ENCODE measurements at places on chromosomes 5 and 9. TPM values are rescaled to one million over a fixed set of nuclear protein-coding genes. Genes with fewer than 3 reads are reported as not detected.
A peak's percentile ranks its signal among the peaks of the same experiment; 100 is the strongest.

DNA sequence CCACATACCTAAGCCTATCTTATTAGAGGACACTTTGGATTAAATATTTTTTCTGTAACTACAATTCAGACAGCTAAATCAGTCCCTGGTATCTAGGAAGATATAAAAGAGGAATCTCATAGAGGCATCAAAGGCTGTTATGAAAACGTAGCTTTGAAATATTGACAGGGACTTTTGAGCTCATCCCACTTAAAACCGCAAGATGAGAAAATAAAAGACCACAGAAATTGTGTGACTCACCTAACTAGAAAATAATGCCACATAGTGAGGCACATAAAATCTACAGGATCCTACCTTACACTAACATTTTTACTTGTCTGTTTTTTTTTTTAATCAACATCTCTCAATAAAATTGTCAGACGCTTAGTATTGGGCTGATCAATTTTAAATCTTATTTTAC lies 686.5 kb upstream of the COX7C start:
- DNase-seq, result no peak

DNA sequence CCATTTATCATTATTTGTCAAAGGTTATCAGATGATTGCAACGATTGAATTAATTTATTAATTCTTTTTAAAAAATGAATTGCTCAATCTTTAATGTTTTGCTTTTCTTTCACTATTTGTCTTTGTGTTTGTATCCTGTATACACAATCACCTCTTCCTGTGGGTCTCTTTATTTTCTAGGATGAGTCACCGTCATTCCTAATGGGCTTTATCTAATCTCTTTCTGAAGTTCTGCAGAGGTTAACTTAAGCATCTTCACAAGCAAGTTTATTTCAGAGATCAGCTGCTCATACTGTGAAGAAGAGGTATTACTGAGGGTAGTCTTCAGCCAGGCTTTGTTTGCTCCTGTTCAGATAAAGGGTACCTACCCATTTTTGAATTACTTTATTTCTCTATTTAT lies 323.9 kb downstream of the NNT start:
- no peak for DNase-seq

DNA sequence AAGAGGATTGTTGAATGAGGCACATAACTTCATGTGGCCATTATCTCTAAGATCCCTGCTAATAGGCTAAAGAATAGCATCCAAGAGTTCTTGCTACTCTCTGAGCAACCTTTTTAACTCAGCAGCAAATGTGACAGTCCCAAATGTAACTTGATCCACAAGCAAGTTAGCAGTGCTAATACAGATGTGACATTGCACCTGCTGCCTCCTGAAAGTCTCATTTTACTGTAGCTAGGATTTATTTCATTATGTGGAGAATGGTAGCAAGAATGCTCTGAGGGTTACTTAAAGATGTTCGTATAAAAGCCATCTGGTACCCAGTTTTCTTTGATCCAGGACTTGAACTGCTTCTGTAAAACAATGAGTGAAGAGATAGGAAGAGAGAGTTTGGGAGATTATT lies 45.8 kb downstream of the CDH10 start:
- DNase-seq, result no peak

GRCh38 chr9:97425973-97426336 lies 14.1 kb downstream of the TDRD7 start:
- DNase-seq, result no peak

DNA sequence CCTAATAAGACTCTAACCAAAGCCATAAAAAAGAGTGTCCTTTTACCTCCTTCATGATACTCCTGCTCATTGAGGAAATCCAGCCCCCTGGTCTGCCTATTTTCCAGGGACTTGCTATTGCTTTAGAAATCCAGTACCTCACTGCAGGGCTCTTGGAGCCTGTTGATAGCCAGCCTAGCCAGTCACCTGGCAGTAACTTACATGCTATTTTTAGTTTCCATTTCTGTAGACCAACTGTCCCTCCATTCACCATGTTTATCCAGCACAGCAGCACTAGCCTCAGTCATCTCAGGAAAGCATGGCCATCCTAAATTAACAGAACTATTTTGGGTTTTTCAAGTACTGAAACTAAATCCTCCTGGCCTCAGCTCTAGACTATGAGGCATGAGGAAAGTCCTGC lies 91.5 kb upstream of the PHF24 start:
- no peak for DNase-seq

GRCh38 chr5:127514816-127515215 lies 2.6 kb upstream of the PRRC1 start:
- DNase-seq, result no peak

DNA sequence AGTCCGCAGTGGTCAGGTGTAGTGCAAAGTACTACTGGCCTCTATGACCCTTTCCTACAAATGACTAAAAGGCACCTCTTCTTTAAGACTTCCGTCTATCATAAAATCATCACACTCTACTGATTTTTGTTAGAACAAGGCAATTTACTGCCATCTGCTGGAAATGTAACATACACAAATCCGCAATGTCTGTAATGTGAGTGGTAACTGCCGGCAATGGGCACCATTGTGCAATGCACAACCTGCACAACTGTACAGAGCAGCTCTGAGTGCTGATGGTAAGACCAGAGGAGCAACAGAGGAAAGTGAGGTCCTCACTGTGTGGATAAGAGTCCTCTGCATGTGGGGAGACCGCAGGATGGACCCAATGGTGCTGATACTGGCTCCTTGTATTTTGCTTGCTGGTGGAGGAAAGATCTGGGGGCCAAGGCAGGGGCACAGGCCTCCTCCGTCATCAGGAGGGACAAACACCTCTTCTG lies 103.7 kb downstream of the ATPSCKMT start:
- DNase-seq, result peak; percentile 25

- no peak for DNase-seq
Measured at GRCh38 chr5:44809956-44810420, 1.2 kb downstream of the MRPS30 start.

DNA sequence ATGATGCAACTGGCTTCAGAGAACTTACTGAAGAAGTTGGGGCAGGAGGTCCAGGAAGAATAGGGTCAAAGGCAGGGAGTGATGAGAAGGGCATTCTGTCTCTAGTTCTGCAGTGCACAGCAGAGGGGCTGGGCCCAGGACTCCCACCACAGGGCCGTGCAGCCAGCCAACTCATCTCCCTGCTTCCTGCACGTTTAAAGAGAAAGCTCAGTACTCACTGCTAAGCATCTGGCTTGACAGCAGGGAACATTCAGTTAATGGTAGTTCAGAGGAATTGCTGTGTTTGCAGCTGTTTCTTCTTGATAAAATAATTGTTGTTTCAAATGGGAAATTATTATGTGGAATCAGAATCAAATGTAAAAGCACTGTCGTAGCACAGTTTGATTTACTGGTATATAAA lies 25.6 kb upstream of the SCAMP1 start:
- DNase-seq, result no peak

GRCh38 chr9:20321423-20322082 lies 300.7 kb downstream of the MLLT3 start:
- no peak for DNase-seq

DNA sequence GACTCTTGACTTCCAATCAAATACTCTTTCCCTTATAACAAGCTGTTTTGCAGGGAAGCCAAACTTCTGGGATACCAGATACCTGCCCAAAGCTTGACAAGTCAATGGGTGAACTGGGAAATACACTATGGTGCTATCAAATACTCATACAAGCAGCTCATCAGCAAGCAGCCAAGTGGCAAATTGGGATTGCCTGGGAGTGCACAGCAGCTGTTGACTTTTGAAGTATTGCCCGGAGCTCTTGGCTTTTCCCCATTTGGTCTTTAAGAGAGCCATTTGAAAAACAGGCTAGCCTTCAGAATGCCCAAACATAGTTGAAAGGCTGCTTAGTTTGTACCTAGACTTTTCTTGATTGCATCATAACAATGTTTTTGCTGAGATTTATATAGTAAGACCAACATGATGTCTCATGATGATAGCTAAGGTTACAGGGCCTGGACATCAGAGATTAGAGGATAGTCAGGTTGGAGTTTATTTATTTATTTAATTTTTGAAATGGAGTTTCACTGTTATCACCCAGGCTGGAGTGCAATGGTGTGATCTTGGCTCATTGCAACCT lies 210.1 kb upstream of the ZNF608 start:
- DNase-seq, result peak; percentile 21

- DNase-seq, result no peak
Measured at GRCh38 chr9:90514877-90515276, 127.7 kb downstream of the DIRAS2 start.

DNA sequence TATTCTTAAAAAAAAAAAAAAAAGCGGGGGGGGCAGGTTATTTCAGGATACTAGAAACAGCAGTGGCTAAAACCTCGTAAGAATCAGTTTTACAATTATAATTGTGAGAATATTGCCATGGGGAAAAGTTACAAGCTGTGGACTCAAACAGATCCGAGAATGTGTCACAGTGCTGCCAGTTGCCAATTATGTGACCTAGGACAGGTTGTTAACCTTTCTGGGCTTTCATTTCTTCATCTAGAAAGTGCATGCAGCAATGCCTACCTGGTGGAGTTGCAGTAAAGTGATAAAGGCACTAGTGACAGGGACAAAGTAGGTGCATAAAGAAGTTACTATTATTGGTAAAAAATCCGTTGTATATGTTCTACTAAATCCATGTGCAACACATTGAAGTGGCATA lies 75.8 kb downstream of the CDH6 start:
- no peak for DNase-seq

GRCh38 chr9:6960777-6961176 lies 203.0 kb downstream of the KDM4C start:
- no peak for DNase-seq

GRCh38 chr9:130433947-130434262 lies 10.9 kb upstream of the ASS1 start:
- no peak for DNase-seq

GRCh38 chr5:39794513-39795210 lies 369.9 kb upstream of the DAB2 start:
- DNase-seq, result peak; percentile 32

DNA sequence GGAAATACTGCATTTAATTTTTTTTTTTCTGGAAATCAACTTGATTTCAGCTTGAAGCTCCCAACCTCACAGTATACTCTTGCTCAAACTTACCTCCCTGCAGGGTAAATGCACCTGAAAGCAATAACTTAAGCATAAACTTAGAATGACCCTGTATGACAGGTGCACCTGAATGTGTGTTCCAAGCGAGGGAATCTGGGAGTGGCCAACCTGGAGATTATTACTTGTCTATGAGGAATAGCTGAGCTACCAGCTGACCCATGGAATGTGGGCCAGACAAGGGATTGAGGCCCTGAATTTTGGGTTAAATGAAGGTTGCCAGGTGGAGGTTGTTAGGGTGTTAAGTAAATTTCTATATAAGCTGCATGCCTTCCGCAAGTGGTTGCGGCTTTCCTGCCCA lies 140.6 kb downstream of the OSTF1 start:
- no peak for DNase-seq

DNA sequence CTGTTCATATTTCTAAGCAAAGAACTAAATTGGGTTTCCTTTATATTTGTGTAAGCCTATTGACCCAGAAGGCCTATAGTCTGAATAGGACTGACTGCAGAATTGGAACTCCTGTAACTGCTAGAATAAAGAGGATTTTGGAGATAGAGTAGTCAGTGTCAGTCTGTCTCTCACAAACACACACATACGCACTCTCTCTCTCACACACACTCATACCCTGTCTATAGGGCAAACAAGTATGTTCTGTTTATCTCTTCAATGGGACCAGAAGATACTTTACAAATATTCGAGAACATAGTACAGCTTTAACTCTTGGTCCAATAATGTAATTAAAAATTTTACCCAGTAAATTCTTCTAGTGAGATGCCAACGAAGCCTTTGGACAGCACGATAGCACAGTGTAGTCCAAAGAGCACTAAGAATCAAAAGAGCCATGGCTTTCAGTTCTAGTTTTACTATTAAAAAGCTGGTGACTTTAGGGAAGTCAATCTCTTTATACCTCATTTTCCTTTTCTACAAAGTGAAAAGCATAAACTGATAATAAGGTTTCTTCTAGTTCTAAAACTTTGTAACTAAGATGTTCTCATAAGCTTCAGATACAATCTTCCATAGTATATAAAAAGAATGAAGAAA lies 19.3 kb downstream of the ABHD17B start:
- no peak for DNase-seq

DNA sequence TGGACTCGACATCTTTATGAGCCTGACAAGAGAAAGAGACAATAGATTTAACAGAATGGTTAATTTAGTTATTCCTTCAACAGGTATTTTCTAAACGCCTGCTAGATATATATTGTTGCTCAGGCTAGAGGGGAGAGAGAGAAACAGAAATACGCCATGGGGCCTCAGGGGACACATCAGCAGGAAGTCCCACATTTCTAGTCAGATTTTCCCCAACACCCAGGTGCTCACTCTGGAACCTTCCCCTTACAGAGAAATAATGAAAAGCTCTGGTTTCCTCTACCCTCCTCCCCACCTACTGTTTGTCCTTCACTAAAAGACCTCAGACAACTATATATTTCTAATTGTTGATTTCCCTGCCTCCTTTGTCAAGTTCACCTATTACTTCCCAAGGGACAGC lies 130.3 kb upstream of the TBC1D2 start:
- DNase-seq, result no peak

DNA sequence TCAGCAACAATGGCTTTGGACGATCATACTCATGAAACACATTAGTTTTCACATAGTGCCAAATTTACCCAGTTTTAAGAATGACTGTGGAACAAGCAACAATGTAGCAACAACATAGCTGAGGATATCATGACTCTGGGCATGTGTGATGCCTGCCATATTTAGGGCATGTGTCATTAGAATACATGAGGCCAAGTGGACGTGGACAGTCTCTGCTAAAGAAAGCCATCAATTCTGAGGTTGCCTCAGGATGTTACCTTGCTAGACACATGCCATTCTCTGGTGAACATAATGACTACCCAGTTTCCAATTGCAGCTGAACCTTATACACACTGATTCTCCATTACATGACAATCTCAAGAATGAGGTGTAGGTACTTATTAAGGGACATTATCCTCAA lies 103.3 kb upstream of the ADAMTS19 start:
- DNase-seq, result no peak

- DNase-seq, result no peak
Measured at GRCh38 chr9:101332362-101332761, 52.4 kb downstream of the BAAT start.

GRCh38 chr5:150119421-150120061 lies 33.2 kb upstream of the CSF1R start:
- DNase-seq, result no peak

GRCh38 chr5:103918668-103919367 lies 356.2 kb upstream of the NUDT12 start:
- DNase-seq, result no peak

Gene RASGRF2
- 3.6 TPM for total RNA-seq

Gene PCDHB5
- total RNA-seq, result not detected

Gene IER5L
- 21.7 TPM for total RNA-seq

Gene SH3GL2
- not detected for total RNA-seq

Gene ALDOB
- not detected for total RNA-seq

Gene TEX48
- total RNA-seq, result not detected

Gene EIF4EBP3
- total RNA-seq, result 4.5 TPM

Gene ZNF658
- total RNA-seq, result 5.2 TPM

Gene PALM2AKAP2
- 0.56 TPM for total RNA-seq

Gene DMRT3
- not detected for total RNA-seq

Gene RAPGEF6
- 5.4 TPM for total RNA-seq

Gene HTR4
- total RNA-seq, result not detected

Gene ARL14EPL
- total RNA-seq, result not detected

Gene TMC1
- total RNA-seq, result not detected

Gene PCDHA13
- total RNA-seq, result not detected
